Head of caudate nucleus (tissue), 42 donors: ENCODE measurements at places on chromosomes 12 and 14.

DNA sequence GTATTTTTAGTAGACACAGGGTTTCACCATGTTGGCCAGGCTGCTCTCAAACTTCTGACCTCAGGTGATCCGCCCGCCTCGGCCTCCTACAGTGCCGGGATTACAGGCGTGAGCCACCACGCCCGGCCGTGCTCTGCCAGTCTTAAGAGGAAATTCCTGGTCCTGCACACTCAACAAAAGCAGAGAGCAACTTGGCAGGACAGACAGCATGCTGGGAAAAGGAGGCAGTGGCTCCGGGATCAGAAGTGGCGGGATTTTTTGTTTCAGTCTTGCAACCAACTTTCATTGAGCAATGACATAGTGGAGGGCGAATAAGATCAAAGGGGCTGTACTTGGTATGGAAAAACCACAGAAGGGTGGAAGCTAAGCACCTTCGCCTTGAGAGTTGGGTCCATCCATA is 2.1 kb downstream of the CKAP4 start:
- DNase-seq = no peak

DNA sequence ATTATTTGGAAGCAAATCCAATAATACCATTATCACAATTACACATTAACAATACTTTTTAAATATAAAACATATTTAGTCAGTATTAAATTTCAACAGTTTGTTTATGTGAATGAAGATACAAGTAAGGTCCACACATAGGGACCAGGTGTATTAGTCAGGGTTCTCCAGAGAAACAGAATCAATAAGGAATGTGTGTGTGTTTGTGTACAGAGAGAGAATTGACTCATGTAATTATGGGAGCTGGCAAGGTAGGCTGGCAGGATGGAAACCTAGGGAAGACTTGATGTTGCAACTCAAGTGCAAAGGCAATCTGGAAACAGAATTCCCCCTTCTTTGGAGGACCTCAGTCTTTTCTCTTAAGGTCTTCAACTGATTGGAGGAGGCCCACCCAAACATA is 123.2 kb upstream of the OTX2 start:
- DNase-seq = no peak

GRCh38 chr12:104411826-104412641 is 44.7 kb upstream of the CHST11 start:
- DNase-seq = peak; percentile 42

- DNase-seq = no peak
Measured at GRCh38 chr12:42385326-42385841, 59.4 kb downstream of the PPHLN1 start.

DNA sequence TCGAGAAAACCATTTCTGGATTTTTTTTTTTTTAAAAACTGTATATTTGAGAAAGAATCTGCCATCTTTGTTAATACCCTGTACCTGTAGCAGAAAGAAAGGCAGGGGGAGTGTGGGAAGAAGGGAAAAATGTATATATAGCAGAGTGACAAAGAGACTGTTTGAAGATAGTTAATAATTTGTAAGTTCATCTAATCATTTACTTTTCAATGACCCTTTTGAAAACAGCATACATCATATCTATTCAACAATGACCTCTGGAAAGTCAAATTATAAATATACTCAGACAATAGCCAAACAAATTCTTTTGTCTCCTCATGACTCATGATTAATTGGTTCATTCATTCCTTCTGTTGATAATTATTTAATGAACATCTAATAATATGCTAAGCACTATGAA is 10.9 kb upstream of the CPM start:
- no peak for DNase-seq

- no peak for DNase-seq
Measured at GRCh38 chr12:42854208-42854607, 264.7 kb upstream of the PRICKLE1 start.

- no peak for DNase-seq
Measured at GRCh38 chr12:90152897-90153624, 444.4 kb upstream of the ATP2B1 start.

DNA sequence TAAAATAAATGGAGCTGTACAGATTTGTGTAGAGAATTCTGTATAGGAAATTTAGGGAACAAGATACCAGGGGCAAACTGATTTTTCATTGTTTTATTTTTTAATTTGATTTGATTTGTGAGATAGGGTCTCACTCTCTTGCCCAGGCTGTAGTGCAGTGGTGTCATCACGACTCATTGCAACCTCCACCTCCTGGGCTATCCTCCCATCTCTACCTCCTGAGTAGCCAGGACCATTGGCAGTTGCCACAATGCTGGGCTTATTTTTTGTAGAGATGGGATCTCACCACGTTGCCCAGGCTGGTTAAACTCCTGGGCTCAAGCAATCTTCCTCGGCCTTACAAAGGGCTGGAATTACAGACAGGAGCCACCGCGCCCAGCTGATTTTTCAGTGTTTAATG is 18.0 kb upstream of the TBK1 start:
- no peak for DNase-seq

DNA sequence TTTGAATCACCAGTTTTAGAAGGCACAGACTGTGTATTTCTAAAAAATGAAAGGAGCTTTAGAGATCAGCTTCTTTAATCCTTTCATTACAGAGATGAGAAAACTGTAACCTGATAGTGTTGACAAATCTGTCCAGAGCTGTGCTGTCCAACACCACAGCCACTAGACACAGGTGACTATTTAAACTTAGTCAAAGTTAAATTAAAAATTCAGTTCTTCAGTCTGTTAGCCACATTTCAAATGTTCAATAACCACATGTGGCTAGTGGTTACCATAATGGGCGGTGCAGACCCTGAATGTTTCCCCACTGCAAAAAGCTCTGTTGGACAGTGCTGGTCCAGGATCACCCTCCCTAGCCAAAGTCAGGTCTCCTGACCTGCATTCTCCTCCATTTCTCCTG is 21.6 kb downstream of the DAD1 start:
- no peak for DNase-seq

DNA sequence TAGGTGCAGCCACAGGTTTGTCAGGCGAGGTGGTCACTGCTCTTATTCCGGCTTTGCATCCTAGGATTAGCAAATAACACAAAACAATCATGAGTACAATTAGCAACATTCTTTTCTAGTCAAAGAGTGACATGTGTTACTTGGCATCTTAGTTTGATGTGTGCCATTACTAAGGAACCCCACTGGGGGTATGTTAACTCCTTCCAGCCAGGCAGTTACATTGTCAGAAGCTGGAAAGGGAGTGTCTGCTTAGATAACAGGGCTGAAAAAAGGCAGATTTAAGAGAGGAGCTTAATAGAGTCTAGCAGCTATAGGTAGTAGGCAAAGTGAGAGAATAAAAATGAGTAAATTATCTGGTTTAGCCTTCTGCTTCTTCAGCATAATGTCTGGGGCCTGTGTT is 30.5 kb upstream of the METAP2 start:
- DNase-seq = no peak

GRCh38 chr12:105507311-105508038 is 177.0 kb downstream of the C12orf75 start:
- no peak for DNase-seq

DNA sequence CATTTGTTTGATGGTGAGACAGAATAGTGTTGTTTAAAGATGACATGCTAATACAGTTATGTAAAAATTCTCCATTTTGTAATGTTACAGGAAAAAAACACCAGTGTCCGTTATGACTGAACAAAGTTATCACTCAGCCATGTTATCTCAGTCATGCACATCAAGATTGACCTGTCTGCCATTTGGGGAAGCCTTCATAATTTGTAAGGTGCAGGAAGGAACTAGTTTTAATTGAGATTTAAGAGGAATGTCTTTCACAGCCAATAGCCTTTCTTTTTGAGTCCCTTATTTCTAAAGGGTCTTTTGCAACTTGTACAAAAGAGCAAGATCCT is 432.2 kb downstream of the RAD51B start:
- no peak for DNase-seq

GRCh38 chr14:95046711-95047681 is 110.3 kb downstream of the DICER1 start:
- DNase-seq = no peak

DNA sequence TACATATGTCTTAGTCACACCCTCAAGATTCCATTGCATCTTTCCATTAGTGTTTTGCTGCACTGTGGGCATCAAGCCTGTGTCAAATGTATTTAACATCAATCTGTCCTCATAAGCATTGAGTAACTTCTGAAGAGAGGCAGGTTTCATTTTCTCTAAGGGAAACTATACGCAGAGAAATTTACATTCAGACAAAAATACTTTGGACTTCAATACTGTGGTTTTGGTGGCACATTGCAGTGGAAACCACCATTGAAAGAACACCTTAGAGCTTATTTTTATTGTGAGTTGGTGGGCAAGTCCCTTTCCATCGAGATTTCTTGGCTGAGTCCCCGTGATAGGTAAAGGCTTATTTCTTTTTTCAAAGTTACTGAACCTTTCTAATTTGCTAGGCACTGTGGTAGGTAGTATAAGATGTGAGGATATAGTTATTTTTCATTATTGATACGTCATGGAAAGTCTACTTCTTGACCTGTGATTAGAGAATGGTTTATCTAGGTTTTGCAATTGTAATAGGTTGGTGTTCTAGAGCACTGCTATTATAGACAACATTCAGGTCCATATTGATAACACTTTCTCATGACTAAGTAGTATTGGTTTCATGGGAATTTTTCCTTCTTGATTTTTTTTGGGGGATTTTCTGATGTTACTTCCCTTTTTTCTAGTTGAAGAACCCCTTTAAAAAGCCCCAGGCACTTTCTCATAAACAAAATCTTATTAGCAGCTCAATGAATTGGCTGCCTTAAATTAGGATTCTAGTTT is 81.9 kb downstream of the CFAP54 start:
- DNase-seq = no peak

DNA sequence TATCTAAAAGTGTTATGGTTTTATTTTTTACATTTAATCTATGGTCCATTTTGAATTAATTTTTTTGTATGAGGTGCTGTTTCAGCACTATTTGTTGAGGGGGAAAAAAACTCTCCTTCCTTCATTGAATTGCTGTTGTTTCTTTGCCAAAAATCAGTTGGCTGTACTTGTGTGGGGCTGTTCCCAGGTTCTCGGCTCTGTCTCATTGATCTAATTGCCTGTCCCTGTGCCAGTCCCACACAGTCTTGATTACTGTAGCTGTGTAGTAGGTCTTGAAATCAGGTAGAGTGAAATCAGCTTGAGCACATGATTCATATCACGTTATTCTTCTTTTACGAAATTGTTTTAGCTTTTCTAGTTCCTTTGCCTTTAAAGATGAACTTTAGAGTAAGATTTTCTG is 109.7 kb downstream of the ADGRD1 start:
- DNase-seq = no peak

- no peak for DNase-seq
Measured at GRCh38 chr14:104026024-104026423, 59.5 kb upstream of the ASPG start.

- DNase-seq = no peak
Measured at GRCh38 chr12:54448344-54448743, 25.1 kb downstream of the GTSF1 start.

- no peak for DNase-seq
Measured at GRCh38 chr14:92563765-92564285, 50.2 kb downstream of the RIN3 start.

DNA sequence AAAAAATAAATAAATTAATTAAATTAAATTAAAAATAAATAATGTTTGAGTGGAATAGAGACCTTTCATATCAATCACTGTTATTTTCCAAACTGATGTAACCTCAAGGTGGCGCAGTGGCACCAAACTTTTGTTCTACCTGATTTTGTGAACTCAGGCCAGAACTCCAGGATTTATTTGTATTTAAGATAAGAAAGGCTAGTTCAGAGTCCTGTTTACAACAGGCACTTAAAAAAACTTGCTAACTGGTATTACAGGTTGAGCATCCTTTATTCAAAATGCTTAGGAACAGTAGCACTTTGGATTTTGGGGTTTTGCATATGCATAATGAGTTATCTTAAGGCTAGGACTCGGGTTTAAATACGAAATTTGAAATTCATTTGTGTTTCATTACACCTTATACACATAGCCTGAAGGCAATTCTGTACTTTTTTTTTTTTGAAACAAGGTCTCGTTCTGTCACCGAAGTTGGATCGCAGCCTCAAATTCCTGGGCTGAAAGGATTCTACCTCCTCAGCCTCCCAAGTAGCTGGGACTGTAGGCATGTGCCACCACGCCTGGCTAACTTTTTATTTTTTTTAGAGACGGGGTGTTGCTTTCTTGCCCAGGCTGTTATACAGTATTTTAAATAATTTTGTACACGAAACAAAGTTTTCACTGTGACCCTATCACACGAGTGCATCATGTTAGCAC is 32.4 kb downstream of the YY1 start:
- no peak for DNase-seq

DNA sequence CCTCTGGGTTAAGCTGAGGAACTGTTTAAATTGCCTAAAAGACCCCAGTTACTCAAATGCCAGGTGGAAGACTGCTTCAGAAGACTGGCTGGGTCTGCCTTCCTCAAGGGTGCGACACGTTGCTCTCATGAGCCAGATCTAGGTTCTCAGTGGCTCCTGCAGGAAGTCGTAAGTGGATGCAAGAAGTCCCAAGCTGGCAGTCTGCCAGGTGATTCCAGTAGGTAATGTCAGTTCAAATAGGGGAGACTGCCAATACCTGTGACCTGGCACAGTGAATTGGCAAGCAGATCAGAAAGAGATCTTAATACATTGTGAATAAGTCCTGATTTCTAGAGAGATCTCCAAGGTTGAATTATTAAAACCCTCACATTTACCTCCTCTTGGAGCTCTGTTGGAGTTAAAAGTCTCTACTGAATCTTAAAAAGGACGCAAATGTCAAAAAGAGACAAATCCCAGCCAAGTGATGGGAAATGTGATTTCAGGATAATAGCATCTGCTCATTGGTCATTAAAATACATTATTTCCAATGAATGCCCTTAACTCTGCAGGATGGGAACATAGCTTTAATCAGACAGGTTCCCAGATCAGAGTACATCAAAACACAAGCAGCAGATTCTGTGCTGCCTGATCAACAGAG is 98.8 kb upstream of the FRMD6 start:
- DNase-seq = no peak

DNA sequence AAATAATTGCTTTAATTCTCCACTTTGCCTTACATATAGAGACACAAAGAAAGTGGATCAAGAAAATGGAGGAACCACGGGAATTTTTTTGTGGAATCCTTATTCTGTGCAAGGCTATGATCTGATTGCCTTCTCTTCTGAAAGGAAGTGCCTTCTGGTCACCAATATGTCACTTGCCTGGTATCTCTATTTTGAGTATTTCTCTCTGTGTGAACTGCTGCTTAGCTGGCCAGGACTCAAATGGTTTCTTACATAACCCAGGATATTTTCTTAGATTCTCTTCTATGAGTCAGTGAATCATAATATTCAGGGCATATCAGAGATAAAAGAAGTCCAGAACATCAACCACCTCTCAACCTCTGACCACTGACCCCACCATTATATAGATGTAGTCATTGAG is 156.1 kb downstream of the DIO2 start:
- no peak for DNase-seq

GRCh38 chr12:48936379-48936979 is 11.2 kb upstream of the FKBP11 start:
- peak; percentile 79 for DNase-seq

GRCh38 chr12:123772074-123772473 is 10.0 kb downstream of the DNAH10 start:
- DNase-seq = no peak

GRCh38 chr14:93219103-93219726 is 12.2 kb downstream of the UBR7 start:
- DNase-seq = peak; percentile 23
